ENCODE measurements at places on chromosomes 2 and 18. TPM values are rescaled to one million over a fixed set of nuclear protein-coding genes. Genes with fewer than 3 reads are reported as not detected.

The DDX18 gene
- polyA plus RNA-seq: 19.7 TPM

The MARCHF4 gene
- 0.01 TPM for polyA plus RNA-seq

DNA sequence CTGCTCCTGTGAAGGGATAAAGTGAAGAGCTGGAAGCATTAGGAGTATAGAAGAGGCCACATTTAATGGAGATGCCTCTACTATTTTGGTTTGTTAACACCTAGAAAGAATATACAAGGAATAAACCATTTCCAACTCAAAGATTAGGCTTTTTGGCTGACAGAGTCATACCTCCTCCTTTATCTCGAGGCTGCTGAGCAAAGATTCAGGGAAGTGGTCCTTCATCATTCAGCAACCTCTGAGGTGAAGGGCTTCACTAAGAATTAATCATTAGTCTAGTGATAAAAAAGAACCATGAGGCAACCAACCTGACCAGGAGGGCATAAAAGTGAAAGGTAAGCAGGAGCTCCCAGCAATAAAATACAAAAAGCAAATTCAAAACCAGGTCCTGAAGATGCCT lies 25.8 kb downstream of the AAK1 start:
- DNase-seq: no peak

GRCh38 chr2:215657844-215658243 lies 222.0 kb upstream of the FN1 start:
- no peak for DNase-seq

- no peak for DNase-seq
Measured at GRCh38 chr2:121360566-121361300, 75.7 kb upstream of the TFCP2L1 start.

GRCh38 chr2:147468963-147469362 lies 375.9 kb upstream of the ACVR2A start:
- DNase-seq: no peak

DNA sequence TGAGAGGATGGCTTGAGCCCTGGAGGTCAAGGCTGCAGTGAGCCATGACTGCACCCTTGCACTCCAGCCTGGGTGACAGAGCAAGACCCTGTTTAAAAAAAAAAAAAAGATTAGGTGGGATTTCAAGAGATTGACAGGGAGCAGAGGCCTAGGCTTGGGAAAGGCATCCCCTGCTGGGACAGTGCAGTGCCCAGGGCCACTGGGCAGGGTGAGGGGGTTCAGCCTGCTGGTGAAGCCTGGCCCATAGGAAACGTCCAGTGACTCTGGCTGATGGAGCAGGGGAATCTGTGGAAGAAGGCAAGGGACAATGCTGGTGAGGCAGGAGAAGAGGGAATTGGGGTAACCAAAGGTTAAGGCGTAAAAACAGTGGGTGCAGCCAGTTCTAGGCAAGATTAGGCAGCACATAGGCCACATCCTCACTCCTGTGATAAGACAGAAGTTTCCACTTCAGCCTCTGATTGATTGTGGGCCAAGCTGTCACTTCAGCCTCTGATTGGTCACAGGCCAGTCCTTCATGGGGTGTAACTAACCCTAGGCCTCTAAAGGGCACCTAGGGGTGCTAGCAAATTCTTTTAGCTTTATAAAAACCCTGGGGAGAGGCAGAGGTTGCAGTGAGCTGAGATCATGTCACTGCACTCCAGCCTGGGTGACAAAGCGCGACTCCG lies 128.6 kb downstream of the MSH2 start:
- DNase-seq: no peak
